Stimulated activated CD4-positive, alpha-beta T cell treated with anti-CD3 and anti-CD28 coated beads, Interleukin-4, amount 100 ng/mL, for 1 hour (primary cell): ENCODE measurements at places on chromosomes 2 and 18.

DNA sequence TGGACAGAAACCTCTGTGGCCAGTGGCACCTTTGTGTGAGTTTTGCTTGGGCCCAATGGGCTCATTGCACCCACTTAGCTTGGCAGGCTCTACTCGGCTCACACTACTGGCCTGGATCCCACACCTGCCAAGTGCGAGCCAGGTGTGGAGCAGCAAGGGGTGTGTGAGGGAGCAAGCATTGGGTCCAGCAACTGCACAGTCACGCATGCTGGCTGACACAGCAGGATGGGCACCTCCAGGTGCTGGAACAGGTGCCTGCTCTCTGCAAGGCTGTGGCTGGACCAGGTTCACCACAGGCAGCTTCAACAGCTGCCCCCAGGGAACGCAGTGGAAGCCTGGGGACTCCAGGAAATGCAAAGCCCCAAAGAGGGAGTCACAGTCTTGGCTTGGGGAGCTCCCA, 94.2 kb downstream of the DOK6 start:
- no peak for DNase-seq

- DNase-seq: no peak
These were observed 66.7 kb downstream of the METTL4 start for GRCh38 chr18:2504642-2505041.

DNA sequence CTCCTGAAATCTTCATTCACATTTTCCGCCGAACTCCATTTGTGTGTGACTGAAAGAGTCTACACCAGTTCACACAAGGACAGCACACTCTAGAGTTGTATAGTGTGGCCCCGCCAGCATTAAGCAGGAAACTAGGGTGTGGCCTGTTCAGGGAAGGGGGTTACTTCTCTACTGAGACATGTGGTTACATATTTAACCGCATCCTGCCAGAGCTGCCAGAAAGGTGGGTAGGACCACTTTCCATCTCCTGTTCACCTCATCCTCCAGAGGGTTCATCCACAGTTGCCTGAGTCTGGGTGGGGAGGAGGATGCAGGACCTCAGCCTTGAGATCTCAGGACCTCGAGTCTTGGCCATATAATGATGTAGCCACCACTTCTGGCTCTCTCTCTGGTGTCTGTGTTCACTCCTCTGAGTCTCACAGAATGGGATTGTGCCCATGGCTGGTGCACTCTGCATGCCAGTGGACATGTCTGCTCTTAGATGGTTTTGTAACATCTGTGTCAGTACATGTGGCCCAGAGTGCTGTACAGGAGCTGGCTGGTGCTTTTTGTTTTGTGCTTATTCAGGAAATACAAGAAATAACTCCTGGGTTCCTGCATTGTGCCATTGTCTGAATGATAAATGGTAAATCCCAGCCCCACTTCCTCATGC, 7.7 kb upstream of the SP140L start:
- DNase-seq: peak; percentile 35

- no peak for DNase-seq
These were observed 438.2 kb downstream of the SLC4A3 start for GRCh38 chr2:220065581-220065980.

DNA sequence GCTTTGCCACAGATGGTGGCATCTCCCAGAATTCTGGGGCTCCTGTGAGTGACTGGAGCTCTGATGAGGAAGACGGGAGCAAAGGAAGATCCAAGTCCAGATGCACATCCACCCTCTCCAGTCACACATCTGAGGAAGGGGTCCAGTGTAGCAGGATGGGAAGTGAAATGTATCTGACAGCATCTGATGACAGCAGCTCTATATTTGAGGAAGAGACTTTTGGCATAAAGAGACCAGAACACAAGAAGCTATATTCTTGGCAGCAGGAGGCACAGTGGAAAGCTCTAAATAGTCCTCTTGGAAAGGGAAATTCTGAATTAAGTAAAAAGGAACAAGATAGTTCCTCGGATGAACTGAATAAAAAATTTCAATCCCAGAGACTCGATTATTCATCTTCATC, 23.5 kb upstream of the C1GALT1C1L start:
- no peak for DNase-seq

GRCh38 chr2:55162284-55163006, 69.6 kb downstream of the CLHC1 start:
- DNase-seq: no peak

DNA sequence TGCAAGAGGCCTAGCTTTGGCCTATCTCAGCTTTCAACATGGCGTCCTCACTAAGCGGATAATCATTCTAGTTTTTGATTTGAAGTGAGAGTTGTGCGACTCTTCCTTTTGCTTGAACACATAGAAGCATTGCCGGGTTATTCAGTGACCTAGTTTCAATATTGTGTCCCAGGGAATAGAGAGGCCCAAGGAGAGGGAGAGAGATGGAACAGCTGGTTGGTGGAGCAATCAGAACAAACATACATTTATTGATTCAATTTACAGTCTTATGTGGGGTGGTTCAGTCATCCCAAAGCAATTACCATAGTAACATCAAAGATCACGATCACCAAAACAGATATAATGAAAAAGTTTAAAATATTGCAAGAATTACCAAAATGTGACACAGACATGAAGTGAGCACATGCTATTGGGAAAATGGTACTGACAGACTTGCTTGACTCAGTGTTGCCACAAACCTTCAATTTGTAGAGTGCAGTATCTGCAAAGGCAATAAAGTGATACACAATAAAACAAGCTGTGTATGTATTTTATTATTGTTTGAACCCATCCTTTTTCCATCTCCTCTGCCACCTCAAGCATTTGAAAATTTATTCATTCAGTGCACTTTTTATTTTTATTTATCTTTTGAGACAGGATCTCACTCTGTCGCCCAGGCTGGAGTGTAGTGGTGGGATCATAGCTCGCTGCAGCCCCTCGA, 30.2 kb downstream of the COPS7B start:
- DNase-seq: no peak

GRCh38 chr18:36195427-36196122, 8.3 kb downstream of the MOCOS start:
- no peak for DNase-seq

DNA sequence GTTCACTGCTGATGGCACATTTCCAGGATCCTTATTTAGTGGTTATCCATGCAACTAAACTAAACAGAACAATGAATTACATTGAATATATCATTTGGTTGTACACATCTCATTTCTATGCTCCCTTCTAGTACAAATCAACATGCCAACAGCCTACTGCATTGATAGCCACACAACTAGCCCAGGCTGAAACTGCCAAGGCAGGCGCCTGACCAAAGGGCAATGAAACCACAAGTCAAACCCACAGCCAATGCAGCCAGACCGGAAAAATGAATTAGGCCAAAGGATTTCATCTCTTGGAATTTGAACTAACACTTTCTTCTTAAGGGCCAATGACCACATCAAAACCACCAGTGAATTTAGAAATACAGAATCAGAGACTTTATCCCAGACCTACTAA, 196.4 kb downstream of the NOL4 start:
- no peak for DNase-seq
